ENCODE measurements at places on chromosomes 7 and 10.
A peak's percentile ranks its signal among the peaks of the same experiment; 100 is the strongest.

GRCh38 chr10:30742471-30742870 is 112.9 kb upstream of the LYZL2 start:
- no peak for DNase-seq

- no peak for DNase-seq
These were observed 110.5 kb downstream of the DYNC2I1 start for GRCh38 chr7:158966780-158967390.

DNA sequence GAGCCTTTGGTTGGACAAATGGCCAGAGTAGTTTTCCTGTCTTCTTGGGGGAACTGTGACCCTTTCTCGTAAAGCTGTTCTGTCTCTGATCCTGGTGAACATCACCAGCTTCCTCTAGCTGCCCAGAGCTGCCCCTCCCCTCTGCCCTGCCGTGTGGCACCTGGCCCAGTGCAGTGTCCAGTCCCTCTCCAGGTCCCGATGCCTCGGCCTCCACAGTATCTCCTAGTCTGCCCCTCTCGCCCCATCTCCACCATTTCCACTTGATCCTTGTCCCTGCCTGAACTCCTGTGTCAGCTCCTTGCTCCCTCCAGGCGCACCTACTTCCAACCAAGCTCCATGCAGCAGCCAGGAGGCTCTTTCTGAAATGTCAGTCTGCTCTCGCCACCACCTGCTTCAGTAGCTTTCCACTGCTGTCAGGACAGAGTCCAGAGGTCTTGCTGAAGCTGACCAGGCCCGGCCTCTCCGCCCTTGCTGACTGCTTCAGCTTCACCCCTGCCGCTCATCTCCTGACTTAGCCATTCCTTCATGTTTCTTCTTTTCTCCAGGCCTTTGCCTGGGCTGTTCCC is 133.6 kb downstream of the GRK5 start:
- DNase-seq, result no peak

GRCh38 chr7:121591926-121592325 is 195.8 kb upstream of the FAM3C start:
- DNase-seq, result no peak

- DNase-seq, result no peak
These were observed 982.3 kb downstream of the GATA3 start for GRCh38 chr10:9036711-9037204.

DNA sequence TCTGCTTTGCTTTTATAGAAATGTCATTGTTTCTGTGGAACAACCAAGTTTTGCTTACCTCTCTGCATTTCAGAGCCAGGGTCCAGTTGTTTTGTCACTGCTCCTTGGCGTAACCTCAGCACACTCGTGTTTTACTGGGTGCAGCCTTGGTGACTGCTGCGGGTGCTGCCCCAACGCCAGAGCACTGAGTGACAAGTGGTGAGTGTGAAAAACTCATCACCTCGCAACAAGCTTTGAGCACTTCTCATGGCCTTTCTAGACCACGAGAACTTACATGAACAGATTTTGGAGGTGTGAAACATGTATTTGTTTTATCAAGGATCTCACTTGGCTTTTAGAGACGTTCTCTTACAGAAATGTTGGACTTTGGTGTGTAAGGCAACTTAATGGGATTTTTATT is 31.0 kb downstream of the GLRX3 start:
- DNase-seq, result no peak

- no peak for DNase-seq
These were observed 61.3 kb upstream of the BICC1 start for GRCh38 chr10:58451193-58451889.

GRCh38 chr7:21771906-21772610 is 173.6 kb downstream of the CDCA7L start:
- DNase-seq, result no peak

DNA sequence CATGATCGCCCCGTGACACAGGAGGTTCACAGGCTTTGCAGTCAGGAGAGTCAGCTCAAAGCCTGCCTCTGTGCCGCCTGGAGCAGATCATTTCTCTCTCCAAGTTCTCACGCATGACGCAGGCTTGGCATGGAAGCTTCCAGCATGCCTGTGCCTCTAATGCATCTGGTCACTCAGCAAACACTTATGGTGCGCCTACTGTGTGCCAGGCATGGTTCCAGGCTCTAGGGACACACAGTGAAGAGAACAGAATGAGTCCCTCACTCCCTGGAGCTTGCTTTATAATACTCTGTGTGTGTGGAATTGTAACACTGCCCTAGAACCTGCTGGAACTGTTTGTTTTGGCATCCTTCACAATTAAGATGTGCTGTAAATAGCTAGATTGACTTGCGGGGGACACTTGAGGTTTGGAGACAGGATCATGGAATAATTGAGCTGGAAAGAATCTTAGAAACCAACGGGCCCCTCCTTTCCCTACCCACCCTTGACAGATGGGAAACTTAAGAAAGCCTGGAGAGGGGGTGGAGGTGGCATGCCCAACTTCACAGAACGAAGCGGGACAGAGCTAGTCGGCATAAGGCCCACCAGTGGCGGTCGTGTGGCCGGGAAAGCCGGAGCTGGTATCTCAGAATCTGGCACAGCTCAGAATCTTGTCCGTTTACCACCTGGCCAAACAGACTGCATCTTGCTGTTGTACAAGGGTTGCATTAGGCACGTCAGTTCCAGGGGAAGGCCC is 4.6 kb upstream of the MYH16 start:
- DNase-seq, result no peak

- DNase-seq, result no peak
These were observed 27.9 kb upstream of the CHCHD3 start for GRCh38 chr7:133109816-133110215.

DNA sequence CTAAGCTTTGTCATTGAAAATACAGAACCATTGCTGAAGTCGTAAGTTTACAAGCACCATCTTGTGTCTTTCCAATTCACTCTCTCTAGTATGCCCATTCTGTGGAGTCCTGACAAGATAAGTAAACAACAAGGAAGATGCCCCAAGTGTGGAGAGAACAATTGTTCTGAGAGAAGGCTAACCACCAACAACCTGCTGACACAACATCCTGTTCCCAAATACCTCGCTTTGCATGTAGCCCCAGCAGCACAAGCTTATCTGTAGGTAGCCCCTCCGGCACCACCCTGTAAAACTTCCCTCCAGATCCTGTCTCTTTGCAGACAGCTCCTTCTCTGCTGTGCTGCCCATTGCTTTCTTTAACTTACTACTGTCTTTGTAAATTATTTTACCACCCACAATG is 233.3 kb upstream of the AOAH start:
- no peak for DNase-seq

- DNase-seq, result no peak
These were observed 4.7 kb downstream of the TMEM236 start for GRCh38 chr10:17756557-17757217.

DNA sequence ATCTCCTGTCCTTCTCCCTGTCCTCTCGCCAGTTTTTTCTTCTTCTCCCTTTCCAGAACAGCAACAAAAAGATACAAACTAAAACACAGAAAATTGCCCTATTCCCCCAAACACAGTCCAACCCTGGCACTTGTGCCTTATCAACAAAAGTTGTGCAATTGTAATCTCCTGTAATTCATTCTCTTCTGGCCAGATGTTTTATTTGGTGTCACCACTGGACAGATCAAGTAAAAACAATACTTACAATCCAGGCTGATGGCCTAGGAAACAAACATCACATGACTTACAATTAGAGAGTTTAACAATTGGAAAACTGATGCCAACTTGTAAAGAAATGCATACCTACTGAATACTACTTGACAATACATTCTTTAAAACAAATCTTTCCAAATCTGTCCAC is 231.6 kb downstream of the ETV1 start:
- no peak for DNase-seq

GRCh38 chr10:6759961-6760360 is 179.9 kb upstream of the PRKCQ start:
- no peak for DNase-seq

GRCh38 chr7:105769901-105770628 is 106.3 kb downstream of the ATXN7L1 start:
- no peak for DNase-seq

GRCh38 chr7:100358857-100359212 is 918 bp downstream of the PILRB start:
- no peak for DNase-seq

- DNase-seq, result no peak
These were observed 80.3 kb downstream of the SND1 start for GRCh38 chr7:127732306-127732705.

GRCh38 chr10:129140921-129141885 is 325.8 kb upstream of the MGMT start:
- no peak for DNase-seq

- DNase-seq, result no peak
These were observed 492.5 kb upstream of the ZMIZ1 start for GRCh38 chr10:78576276-78576675.

DNA sequence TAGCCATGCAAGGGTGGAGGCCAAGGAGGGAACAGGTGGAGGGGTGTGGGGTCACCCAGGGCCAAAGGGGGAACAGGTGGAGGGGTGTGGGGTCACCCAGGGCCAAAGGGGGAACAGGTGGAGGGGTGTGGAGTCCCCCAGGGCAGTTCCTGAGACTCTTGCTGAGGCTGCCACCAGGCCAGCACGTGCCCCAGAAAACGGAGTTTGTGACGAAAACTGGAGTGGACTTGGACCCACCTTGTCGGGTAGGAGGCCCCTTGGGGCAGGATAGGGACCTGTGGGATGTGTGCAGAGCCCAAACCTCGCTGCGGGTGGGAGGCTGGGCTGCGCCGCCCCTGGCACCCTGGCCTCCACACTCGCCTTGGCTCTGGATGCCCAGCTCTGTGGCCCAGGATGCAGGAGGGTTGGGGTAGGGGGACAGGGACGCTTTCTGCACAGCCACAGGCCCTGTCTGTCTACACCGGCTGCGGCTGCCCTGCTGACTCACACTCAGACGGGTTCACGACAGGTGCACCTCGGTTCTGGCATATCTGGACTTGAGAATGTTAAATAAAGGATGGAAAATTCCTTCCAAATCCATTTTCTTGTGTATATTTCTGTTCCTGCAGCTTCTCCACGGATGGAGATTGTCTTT is 562 bp upstream of the ADGRA1 start:
- DNase-seq, result no peak

GRCh38 chr7:1693991-1694524 is 24.0 kb downstream of the ELFN1 start:
- DNase-seq, result no peak

DNA sequence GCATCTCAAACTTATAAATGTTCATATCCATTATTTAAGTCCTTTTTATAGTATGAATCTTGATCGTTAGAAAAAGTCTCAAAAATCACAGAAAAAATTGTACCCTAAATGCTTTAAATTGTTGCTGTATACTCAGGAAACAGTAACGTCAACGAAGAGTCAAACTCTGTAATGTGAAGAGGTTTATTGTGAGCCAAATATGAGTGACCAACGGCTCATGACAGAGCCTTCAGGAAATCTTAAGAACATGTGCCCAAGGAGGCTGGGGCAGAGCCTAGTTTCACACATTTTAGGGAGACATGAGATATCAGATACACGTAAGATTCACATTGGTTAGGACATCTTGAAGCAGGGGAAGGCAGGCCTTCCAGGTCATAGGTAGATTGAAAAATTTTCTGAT is 86.1 kb downstream of the PIP4K2A start:
- no peak for DNase-seq

- DNase-seq, result no peak
These were observed 70.0 kb upstream of the AGBL3 start for GRCh38 chr7:134916171-134916883.

DNA sequence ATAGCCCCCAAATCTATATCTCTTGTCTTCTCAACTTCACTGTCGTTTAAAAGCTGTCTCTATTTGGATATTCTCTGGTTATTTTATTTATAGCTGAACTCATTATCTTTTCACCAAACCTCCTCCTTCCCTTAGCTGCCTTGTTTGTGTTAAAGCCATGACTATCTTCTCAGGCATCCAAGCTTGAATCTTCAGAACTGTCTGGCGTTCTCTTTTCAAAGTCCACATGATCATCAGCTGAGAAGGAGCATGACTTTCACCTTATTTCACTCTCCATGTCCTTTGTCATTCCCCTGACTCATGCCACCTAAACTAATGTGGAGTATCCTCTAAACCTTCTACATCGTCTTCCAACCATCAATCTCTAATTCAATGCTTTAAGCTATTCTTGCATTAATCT is 5.7 kb upstream of the GLCCI1 start:
- DNase-seq, result no peak

DNA sequence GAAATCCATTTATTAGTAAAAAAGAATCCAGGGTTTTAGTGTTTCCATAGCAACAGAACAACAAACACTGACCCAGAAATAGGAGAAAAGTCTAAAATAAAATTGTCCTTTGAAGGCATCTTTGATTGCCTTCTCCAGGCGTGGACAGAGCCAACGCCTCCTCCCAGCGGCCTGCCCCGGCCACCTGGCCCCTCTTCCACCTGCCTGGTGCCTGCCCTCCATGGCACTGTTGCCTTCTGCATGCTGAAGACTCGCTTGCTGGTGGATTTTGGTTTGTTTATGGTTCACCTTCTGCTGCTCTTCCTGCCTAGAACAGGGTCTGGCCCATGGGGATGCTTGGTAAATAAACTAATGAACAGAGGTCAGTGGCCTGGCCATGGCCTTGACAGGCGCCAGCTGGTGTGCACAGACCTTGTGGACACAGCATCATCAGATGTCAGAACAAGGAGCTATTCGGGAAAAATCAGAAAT is 107.4 kb downstream of the DYNC2I1 start:
- no peak for DNase-seq

GRCh38 chr7:155815332-155816191 is 3.3 kb upstream of the SHH start:
- DNase-seq, result peak; percentile 16

- DNase-seq, result no peak
These were observed 108.8 kb downstream of the GNAI1 start for GRCh38 chr7:80243425-80243824.

- no peak for DNase-seq
These were observed 539.7 kb downstream of the PLXDC2 start for GRCh38 chr10:20355915-20356314.

- no peak for DNase-seq
These were observed 283.9 kb downstream of the SDHAF3 start for GRCh38 chr7:97401398-97401797.

DNA sequence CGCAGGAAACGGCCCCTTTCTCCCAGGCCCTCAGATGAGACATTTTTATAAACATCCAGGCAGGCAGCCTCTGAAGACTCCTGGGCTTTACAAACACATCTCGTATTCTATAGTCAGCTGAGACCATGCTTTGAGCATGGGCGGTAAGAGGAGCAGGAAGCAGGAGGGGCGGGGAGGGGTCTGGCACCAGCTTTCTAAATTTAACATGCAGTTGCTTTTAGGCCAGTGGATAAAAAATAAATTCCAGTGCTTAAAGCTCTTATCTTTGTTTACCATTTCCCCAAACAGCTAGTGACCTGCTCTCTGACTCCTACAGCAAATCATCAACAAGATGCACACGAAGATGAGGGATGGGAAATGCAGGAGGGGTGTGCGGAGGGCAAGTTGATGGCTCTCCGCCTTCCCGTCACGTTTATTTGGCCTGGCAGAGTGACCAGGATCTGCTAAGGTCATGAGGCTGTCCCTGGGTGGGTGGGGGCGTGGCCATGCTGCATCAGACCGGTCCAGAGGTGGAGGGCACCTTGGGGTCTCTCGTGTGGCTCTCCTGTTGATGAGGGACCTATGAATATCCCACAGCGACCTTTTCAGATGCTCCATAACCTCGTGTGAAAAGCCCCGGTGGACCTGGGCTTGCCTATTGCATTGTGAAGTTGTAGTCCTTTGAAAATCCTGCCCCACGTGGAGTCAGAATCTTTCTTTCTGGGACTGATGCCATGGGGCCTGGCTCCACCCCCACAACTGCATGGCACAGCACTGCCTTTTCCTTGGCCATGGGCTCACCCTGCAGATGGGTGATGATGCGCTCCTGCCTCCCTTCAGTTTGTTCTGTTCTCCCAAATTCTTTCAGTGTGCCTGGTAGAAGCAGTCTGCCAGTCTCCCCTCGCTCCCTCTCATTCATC is 67.5 kb downstream of the PARP12 start:
- no peak for DNase-seq

GRCh38 chr7:14503623-14504022 is 398.9 kb downstream of the DGKB start:
- DNase-seq, result no peak

Measured in stimulated activated CD8-positive, alpha-beta memory T cell treated with anti-CD3 and anti-CD28 coated beads, Interleukin-4, amount 100 ng/mL, for 4 hours (primary cell).